ENCODE measurements at places on chromosomes 1 and 21. TPM values are rescaled to one million over a fixed set of nuclear protein-coding genes. Genes with fewer than 3 reads are reported as not detected.

DNA sequence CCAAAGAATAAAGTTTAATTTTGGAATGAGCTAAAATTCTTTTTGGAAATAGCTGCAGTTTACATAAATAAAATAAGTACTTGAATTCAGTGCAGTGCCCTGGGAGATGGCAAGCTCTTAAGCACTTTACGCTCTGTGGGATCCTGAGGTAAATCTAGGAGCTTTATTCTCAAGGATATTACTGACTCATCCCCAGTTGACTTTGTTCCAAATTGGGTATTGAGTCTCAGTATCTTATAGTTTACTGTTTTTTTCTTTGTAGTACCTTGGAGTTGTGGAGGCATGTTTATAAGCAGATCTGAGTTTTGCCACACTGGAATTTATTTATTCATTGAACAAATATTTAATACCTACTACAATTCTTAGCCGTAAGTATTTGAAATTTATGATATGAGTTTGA, 27.4 kb upstream of the HRNR start:
- DNase-seq, result no peak

GRCh38 chr1:108149796-108150467, 50.2 kb downstream of the SLC25A24 start:
- DNase-seq, result no peak

DNA sequence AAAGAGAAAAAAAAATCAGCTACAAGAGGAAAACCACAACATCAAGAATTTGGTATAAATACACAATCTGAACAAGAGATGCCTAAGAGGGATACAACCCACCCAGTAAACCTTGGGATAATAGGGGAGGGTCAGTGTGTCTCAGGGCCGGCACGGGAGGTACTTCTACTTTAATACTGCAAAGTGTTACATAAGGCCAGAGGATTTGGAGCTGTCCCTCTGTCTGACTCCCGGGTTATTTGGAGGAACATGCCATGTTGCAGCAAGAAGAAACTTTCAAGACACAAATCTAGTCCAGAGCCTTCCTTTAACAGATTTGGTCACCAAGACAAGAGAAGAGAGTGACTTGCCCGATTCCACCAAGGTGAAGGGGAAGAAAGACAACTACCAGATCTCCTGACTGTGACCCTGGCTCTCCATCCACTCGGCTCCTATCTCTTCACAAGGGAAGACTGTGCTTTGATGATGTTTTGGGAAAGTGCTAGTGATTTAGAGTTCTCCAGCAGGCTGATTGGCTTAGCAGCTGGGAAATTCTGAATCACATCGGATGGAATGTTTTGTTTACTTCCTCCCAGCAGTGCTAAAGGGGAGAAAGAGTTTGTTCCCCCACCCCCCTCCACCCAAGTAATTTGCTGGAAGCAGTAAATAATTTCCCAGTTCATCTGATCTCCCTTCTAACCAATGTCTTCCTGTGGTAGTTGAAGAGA, 29.3 kb downstream of the SGIP1 start:
- DNase-seq, result peak; percentile 21

DNA sequence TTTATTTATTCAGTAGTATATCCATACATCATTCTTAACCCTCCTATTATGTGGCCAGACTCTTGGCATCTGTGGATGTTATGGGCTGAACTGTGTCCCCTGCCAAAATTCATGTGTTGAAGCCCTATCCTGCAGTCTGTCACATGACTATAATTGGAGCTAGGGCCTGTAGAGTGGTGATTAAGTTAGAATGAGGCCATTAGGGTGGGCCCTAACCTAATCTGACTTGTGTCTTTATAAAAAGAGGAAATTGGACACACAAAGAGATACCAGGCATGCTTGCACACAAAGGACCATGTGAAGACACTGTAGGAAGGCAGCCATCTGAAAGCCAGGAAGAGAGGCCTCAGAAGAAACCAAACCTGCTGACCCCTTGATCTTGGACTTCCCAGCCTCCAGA, 6.6 kb downstream of the ZMYND12 start:
- DNase-seq, result no peak

DNA sequence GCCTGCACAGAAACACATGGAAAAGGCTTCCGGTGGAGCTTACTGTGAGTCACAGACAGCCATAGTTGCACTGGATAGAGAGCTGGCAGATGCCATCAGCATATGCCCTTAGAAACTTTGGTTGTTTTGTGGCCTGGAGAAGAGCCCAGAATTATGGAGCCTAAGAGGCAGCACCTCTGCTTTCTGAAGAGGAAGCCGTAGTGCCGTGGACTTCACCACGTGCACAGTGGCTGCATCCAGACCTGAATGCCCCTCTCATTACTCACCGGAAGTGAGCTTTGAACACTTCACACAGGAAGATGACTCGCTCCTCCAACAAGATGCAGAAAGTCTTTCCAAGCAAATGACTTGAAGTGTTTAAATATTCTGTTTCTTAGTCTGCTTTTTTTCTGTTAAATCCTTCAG, 28.4 kb downstream of the JUN start:
- DNase-seq, result peak; percentile 40

- no peak for DNase-seq
Observed at GRCh38 chr1:215160351-215160750, 77.8 kb downstream of the KCNK2 start.

DNA sequence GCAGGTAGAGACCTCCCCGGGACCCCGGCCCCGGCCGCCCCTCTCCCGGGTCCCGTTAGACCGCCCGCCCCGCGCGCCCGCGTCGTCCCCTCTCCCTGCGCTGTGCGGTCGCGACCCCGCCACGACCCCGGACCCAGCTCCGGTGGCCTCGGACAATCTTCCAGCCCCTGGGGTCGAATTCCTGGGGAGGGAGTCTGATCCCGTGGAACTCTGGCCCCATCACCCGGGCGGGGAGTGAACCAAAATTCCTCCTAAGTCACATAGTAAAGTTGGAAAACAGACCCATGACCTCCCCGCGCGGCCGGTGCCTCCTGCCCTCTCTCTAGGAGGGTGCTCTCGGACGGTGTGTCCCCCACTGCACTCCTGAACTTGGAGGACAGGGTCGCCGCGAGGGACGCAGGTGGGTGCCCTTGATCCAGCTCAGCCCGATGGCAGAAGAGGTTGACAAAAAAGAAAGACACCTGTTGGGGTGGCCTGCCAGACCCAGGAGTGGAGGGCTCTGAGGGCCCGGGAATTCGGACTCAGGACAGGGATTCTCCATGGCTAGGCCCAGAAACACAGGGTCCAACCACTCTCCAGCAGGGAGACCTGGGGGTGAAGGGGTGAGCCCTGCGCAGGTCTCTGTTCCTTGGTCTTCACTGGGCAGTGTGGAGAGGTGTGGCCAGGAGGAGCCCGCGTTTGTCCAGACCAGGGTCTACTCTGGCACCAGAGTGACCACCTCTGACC, 451 bp downstream of the ADAMTSL4 start:
- DNase-seq, result no peak

- no peak for DNase-seq
Observed at GRCh38 chr1:48190881-48191280, 31.6 kb upstream of the SLC5A9 start.

DNA sequence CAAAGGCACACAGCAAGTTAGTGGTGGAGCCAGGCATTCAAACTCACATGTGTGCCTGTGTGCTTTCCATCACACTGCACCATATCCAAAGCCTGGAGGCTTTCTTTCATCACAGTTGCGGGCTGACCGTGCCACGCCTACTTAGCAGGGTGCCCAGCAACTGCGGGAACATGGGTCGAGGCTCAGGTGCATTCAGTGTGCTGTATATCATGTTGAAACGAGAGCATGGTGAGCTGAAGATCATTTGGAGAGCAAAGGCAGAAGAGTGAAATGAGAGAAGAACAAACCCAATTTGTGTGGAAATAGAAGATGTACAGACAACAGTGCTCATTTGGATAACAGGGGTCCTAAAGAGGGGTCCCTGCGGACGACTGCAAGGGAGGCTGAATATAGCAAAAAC, 46.5 kb downstream of the FAM78B start:
- DNase-seq, result no peak

DNA sequence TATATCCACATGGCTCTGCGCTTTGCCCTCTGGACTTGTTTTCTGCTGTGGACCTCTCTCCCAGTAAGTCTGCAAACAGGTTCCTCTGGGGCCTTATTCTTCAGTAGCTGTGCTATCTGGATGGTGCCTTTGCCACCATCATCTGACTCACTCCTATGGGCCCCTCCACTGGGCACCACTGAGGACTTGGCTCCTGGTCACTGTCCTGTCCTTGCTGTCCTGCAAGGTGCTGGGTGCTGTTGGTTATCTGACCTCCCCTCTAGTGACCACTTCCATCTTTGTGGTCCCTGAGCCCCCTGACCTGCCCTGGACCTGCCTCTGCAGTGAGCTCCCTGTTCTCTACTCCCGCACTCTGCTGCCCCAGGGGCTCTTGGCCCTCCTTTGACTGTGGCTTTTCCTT, 6.7 kb downstream of the CNIH3 start:
- DNase-seq, result no peak

DNA sequence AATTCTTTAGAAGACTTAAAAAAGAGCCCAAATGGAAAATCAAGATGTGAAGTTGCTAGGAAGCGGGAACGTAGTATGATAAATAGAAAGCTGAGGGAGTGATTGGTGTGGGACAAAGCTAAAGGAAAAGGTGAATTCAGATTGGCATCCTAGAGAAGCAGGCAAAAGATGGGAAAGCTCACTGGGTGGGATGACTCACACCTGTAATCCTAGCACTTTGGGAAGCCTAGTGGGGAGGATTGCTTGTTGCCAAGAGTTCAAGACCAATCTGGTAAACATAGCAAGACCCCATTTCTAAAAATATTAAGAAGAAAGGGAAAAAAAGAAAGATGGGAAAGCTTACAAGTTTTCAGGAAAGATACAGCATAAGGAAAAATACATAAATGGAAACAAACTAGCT, 1.8 kb downstream of the MRPS21 start:
- no peak for DNase-seq

DNA sequence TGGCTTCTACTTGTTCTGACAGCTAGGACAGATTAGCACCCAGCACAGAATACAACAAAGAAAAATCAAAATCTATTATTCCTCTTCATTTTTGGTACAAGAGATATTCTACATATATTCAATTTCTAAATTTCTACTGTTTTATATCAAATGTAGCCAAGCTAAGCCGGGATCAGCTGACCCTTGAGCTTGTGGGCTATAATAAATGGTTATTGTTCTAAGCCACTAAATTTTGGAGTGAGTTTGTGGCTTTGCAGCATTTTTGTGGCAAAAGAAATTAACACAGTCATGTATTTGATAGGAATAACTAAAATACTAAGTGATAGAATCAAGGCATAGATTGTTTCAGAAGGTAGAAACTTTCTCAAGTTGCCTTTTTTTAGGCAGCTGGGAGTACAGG, 50.7 kb downstream of the APP start:
- DNase-seq, result no peak

DNA sequence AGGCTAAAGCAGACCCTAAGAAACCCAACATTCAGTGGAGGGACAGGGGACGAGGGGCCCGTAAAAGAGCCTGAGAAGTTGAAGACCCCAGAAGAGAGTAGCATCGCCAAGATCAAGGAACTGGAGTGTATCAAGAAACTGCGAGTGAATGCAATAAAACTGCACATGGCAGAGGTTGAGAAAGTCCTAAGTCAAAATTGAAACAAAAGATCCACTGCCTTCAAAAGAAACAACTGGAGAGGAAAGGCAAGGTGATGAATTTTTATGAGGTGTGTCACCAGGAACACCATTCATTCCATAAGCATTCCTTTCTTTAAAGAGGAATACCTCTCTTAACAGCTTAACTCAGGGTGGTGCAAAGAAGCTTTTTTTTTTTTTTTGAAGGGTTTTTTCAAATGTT, 38.3 kb upstream of the ADORA3 start:
- no peak for DNase-seq

DNA sequence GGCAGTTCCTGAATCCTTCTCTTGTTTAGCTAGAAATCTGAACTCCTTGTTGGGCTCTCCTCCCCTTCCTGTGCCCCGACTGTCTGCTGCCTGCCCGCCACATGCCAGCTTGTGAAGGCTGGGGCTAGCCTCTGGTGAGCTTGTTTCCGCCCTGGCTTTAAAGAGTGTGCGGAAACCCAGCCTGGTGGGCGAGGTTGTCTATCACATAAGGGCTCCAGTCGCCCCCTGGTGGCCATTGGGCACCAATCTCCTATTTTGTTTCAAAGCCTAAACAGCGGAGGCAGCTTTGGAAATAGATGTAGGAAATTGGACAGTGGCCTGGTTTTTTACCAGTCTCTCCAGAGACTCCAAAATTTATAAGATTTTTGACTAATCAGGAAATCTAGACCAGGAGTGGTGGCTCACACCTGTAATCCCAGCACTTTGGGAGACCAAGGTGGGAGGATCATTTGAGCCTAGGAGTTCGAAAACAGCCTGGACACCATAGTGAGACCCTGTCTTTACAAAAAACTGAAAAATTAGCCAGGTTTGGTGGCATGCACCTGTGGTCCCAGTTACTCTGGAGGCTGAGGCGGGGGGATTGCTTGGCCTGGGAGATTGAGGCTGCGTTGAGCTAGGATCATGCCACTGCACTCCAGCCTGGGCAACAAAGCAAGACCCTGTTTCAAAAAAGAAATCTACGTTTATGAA, 9.8 kb downstream of the ATP8B2 start:
- peak; percentile 95 for DNase-seq

GRCh38 chr21:45377866-45378257, 27.1 kb upstream of the COL18A1 start:
- no peak for DNase-seq

GRCh38 chr1:187383366-187383765, 554.6 kb downstream of the PLA2G4A start:
- DNase-seq, result no peak

GRCh38 chr1:2136386-2137235, 58.0 kb downstream of the FAAP20 start:
- DNase-seq, result no peak

DNA sequence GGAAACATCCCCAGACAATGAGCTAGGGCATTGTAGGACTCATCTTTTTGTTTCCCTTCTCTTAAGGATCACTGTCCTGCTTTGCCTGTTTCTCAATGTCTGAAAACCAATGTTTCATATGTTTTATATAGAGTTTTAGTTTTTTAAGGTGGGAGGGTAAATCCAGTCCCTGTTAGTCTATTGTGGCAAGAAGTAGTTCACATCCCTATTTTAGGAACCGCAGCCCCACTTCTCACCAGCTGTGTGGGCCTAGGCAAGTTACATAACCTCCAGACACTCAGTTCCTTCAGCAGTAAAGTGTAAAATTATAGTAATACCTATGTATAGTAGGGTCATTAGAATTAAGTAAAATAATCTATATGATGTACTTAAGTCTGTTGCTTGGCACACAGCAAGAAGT, 105.8 kb upstream of the WLS start:
- DNase-seq, result no peak

Gene VANGL1
- total RNA-seq, result 8.4 TPM

Gene ANKRD13C
- total RNA-seq, result 36.9 TPM

Gene RFX5
- 30.1 TPM for total RNA-seq

Gene ACTN2
- 1,156 TPM for total RNA-seq

Gene MPZ
- 67.9 TPM for total RNA-seq

Gene CD84
- 3.2 TPM for total RNA-seq

Gene CFHR1
- total RNA-seq, result not detected

Gene FMOD
- total RNA-seq, result 57.1 TPM

Gene EXO5
- total RNA-seq, result 13.3 TPM

Gene KLHDC7A
- total RNA-seq, result 0.31 TPM

Gene MXRA8
- 95.3 TPM for total RNA-seq

Gene CLCA4
- 1.7 TPM for total RNA-seq

Gene LAX1
- not detected for total RNA-seq

Gene SPRR2G
- not detected for total RNA-seq

Gene PLA2G2D
- not detected for total RNA-seq
